ENCODE measurements at places on chromosomes 5 and 9.
A peak's percentile ranks its signal among the peaks of the same experiment; 100 is the strongest.

DNA sequence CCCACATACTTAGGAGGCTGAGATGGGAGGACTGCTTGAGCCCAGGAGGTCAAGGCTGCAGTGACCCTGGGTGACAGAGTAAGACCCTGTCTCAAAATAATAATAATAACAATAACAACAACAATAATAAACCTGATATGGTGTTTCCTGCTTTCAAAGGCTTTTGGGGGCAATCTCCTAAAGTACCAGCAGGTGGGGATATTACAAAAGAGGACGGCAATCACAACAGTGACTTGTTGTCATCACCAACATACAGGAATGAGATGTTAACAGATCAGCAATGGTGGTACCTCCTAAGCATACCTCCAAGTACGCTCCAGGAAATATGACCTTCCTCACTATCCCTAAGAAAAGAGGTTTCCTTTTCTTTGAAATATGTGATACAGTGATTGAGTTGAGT lies 91.1 kb upstream of the RNF180 start:
- peak; percentile 18 for DNase-seq

- DNase-seq, result peak; percentile 56
These were observed 138.8 kb upstream of the COL5A1 start for GRCh38 chr9:134502809-134503211.

DNA sequence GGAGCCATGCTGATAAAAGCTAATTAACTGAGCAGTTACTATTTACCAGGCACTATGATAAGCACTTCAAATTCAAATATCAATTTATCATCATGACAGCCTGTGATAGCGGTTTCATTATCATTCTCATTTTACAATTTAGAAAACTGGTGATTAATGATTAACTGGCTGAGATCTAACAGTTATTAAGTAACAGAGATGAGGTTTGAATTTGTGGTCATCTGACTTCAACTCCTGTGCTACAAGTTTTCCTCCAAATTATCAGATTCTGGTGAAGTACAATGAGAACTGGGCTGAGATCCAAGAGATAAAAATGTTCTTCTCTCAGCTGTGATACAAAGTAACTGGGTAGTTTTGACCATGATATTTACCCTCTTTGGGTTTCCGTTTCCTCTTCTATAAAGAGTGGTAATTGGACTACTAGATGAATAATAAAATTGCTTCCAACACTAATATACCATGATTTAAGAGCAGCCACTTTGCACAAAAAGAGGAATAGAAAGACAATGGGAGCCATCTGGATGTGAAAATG lies 74.5 kb upstream of the CCNG1 start:
- DNase-seq, result no peak

- peak; percentile 79 for DNase-seq
These were observed 2.1 kb upstream of the RFESD start for GRCh38 chr5:95644351-95645042.

DNA sequence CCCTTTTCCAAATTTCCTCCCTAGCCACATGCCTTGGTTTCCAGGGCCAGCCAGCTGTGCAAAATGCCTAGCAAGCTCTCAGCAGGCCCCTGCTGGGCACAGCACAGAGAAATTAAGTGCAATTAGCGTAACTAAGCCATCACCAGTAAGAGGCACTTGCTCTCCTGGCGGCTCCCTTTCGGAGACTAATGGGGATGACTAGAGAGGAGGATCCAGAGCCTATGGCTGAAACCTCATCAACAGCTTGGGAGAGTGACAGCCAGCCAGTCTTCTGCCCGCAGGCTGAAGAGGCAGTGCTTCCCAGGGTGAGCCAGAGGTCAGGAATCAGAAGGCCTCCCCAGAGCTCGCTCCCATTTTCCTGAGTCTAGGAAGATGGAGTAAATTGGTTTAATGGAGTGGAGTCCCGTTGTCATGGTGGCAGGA lies 108.4 kb downstream of the KCNIP1 start:
- no peak for DNase-seq

GRCh38 chr5:31415009-31415923 lies 116.6 kb downstream of the DROSHA start:
- no peak for DNase-seq

DNA sequence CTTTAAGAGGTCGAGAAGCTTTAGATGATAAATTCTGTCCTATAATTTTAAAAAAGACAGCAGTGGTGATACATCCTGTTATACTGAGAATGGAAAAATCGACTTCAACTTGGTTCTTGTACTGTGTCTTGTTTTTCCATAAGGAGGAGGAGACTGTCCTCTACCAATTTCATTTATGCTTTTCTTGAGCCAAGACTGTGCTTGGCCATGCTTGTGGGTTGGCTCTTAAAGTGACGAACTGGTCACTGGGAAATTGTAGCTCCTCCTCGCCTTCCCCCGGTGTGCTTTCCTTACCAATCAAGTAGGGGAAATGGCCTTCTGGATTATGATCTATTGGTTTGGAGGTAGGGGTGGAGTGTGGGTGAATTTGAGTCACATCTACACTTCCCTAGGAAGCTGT lies 67.1 kb upstream of the HSPB3 start:
- no peak for DNase-seq

GRCh38 chr5:144024545-144024944 lies 145.9 kb downstream of the YIPF5 start:
- DNase-seq, result no peak

DNA sequence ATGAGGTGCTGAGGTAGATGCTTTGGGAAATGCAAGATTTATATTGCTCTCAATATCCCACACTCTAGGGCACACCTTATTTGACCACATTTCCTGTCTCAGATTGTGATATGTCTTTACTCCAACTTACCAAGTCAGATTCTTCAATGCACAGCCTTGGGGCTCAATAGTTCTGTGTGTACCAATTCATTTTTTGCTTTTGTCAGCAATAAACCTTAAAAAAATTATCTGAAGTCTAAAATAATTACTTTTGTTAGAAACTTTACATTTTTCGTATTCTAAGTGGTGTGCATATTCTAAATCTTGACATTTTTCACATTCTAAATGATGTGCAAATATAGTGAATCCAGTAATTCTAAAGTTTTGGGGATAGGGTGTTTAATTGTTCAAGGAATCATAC lies 447.5 kb upstream of the COX7C start:
- DNase-seq, result no peak

DNA sequence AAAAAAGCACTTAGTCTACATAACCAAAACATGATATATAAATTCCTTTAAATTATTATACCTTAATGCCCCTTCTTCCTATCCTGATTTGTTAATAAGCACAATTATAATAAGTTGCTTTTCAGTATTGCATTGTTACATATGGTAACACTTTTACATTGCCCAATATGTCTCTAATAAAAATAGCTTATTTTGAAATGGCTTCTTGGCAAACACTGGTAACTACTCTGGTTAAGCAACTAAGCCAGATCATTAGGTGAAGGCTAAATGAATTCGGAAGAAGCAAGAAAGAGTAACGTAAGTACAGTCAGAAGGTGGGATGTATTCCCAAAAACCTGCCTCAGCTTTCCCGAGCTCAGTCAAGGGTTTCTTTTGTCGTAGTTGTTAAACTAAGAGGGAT lies 85.3 kb downstream of the TTC39B start:
- DNase-seq, result no peak

GRCh38 chr9:94065535-94065961 lies 18.7 kb upstream of the PTPDC1 start:
- peak; percentile 90 for DNase-seq

DNA sequence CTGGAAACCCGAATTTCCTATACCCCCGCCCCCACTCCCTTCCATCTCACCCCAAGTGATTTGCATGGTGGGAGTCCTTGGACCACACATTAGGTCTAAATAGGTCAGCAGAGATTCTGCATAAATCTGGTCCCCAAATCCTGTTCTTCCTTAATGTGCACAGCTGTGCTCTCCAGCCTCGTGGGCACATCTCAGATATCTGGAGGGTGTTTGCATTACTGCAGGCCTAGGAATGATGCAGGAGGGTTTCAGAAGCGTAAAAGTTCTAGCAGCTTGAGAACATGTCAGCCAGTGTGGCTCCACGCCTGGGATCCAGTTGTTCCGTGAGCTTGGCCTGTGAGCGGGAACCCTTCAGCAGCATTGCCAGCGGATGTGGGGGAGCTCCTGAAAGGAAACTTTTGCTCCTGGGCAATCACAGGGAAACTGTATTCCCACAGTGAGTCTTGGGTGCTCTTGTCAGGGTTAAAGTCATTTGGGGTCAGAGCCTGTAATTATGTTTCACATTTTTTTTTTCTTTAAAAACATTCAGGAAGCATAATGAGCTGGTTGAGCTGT lies 12.9 kb downstream of the ARHGAP26 start:
- DNase-seq, result peak; percentile 92

DNA sequence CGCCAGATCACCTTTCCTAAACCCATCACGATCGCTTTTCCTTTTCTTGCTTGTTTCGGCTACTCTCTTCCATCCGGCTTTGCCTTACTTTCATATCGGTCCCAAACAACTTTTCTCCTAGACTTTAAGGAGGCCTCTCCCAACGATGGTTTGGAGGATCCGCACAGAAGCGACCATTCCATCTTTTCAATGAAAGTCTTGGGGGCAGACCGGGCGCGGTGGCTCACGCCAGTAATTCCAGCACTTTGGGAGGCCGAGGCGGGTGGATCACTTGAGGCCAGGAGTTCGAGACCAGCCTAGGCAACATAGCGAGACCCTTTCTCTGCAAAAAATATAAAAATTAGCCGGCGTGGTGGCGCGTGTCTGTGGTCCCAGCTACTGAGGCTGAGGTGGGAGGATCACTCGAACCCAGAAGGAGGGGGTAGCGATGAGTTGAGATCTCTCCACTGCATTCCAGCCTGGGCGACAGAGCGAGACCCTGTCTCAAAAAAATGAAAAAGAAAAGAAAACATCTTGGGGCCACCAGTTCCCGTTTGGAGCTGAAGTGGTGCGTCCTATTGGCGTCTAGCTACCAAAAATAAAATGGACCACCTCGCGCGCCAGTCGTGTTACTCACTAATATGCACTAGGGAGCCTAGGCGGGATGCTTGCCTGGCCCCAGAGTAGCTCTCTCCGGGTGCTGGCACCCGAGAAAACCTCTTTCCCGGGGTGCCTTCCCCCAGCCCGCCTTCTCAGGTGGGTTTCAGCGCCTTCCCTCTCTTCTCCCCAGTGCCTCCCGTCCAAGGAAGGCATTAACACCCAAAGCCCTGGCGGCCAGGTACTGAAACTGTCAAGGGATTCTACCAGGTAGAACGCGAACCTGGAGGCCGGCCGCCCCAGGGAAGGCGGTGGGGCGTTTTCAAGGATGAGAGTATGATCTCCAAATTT lies 800 bp upstream of the AP3B1 start:
- peak; percentile 39 for DNase-seq

DNA sequence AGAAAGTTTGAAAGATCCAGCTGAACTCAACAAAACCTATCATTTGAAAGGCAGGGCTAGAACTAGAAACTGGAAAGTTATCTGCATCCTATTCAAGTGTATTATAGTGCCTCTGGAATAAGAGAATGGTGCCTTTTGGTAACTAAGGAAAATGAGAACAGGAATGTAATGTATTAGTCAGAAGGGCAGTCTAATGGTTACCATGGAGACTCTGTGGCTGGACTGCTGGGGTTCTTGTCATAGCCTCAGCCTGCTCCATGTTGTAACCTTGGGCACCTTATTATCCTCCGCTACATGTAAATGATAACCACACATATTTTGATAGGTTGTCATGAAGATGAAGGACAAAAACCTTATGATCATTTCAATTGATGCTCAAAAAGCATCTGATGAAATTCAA lies 24.6 kb upstream of the IFNB1 start:
- DNase-seq, result no peak

DNA sequence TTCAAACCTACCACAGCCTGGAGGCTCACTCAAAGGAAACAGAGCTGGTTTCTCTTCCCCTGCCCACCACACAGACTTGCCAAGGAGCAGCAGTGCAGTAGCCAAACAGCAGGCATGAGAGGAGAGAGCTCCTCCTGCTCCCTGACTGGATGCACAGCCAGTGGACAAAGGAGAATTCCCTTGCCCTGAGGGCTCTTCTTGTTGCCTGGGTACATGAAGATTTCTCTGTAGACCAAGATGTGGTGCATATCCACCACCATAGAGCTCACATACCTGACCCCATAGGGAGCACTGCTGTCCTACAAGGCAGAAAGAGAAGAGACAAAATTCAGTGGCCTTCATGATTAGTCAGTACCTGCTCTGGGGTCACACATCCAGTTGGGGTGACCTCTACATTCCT lies 56.3 kb upstream of the SPATA31E1 start:
- no peak for DNase-seq

DNA sequence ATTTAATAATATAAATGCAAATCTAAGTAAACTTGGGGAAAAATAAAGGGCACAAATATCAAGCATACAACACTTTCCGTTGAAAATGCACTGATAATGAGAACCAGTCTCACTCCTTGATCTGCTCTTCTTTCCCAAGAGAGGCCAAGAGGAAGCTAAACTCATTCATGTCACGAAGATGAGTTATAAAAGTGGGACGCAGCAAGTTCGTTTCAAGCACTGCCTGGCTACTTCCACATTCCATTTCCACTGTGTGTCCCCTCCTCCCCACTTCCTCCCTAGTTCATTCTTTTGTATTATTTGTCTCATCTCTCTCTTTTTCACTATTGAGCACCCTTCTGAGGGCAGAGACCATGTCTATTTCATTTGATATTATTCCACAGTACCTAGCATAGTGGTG lies 158.1 kb downstream of the SLC24A2 start:
- no peak for DNase-seq

DNA sequence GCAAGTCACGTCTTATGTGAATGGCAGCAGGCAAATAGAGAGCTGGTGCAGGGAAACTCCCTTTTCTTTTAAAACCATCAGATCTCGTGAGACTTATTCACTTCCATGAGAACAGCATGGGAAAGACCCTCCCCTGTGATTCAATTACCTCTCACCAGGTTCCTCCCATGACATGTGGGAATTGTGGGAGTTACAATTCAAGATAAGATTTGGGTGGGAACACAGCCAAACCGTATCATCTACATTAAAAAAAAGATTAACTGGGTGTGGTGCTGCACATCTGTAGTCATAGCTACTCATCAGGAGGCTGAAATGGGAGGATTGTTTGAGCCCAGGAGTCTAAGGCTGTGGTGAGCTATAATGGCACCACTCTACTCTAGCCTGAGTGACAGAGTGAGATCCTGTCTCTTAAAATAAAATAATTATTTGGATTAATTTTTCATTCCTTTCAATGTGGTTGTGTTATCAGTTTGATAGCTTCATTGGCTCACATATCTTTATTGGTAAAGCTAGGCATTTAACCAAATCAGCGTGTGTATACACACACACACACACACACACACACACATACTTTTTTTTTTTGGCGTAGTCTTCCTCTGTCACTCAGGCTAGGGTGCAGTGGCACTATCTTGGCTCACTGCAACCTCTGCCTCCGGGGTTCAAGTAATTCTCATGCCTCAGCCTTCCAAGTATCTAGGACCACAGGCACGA lies 21.8 kb downstream of the DENND4C start:
- no peak for DNase-seq

- DNase-seq, result no peak
These were observed 650 bp downstream of the MRRF start for GRCh38 chr9:122265149-122265915.

GRCh38 chr5:176574297-176574591 lies 25.1 kb downstream of the CDHR2 start:
- DNase-seq, result no peak

DNA sequence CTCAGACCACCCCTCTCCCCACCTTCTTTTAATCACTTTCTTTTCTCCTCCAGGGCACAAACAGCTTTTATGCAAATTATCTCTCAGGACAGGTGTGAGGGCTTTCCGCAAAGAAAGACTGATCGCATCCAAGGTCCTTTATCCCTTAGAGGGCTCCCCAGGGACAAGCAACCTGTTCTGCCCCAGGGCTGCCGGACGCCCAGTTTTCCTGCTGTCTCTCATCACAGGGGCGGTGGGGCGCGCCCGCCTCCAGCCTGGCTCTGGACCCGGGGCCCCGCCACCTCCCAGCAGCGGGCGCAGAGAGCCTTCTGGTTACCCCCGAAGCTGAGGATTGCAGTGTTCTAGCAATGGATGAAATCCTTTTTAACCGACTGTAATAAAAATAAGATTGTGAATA lies 266.1 kb downstream of the CWC27 start:
- DNase-seq, result no peak
